ENCODE measurements at places on chromosomes 7 and 10. TPM values are rescaled to one million over a fixed set of nuclear protein-coding genes. Genes with fewer than 3 reads are reported as not detected.

Gene CHAT
- total RNA-seq = not detected

Gene SLC26A3
- not detected for total RNA-seq

Gene PKD2L1
- total RNA-seq = not detected

Gene VAX1
- not detected for total RNA-seq

Gene CDC14C
- total RNA-seq = not detected

Gene FAM25G
- total RNA-seq = not detected

Gene OR2A5
- total RNA-seq = not detected

Gene NDUFB2
- total RNA-seq = 173 TPM

Gene CFAP70
- 0.29 TPM for total RNA-seq

Gene SNX10
- 0.65 TPM for total RNA-seq

Gene EBF3
- 22.2 TPM for total RNA-seq

Gene SLC39A12
- total RNA-seq = not detected

Gene VSTM4
- under 0.01 TPM for total RNA-seq

Data from vein endothelial cell (primary cell).